ENCODE measurements at places on chromosomes 3 and 15.

- DNase-seq, result peak; percentile 16
Measured at GRCh38 chr3:47108546-47108945, 55.4 kb downstream of the SETD2 start.

DNA sequence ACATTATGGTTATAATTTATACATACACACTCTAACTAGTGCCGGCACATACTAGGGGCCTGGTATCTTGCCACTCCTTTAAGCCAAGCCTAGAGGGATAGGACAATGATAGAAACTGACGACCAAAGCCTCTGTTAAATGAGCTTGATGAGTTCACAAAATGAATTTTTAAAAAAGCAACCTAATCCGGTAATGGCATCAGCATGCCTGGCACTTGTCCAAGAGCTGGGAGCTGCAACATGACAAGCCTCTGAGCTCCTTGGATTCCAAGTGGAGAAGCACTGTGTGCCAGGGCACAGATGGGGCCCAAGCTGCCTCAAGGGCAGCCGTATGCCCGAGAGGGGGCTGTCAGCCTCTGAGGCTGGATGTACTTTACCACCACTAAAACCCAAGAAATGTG lies 9.7 kb downstream of the ETV5 start:
- peak; percentile 79 for DNase-seq

GRCh38 chr3:56370991-56371775 lies 97.1 kb downstream of the ERC2 start:
- DNase-seq, result no peak

GRCh38 chr15:33083232-33084081 lies 111.1 kb downstream of the FMN1 start:
- DNase-seq, result no peak

GRCh38 chr3:178436773-178437172 lies 99.5 kb upstream of the KCNMB2 start:
- peak; percentile 64 for DNase-seq

GRCh38 chr15:77573802-77574201 lies 58.9 kb downstream of the LINGO1 start:
- no peak for DNase-seq

DNA sequence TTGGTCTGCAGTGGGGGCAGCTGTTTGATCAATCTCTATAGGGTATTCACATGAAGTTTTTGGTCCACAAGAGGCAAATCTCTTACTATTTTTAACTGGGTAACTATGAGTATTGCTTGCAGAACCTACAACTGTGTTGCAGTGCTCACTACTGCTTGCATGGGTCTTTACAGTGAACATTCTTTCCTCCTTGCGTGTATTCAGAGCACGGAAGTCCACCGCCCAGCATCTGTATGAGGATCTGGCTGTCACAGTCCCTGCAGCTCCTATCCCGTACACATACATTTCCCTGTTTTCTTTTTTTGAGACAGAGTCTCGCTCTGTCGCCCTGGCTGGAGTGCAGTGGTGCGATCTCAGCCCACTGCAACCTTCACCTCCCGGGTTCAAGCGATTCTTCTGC lies 449.9 kb downstream of the FGF12 start:
- DNase-seq, result no peak

DNA sequence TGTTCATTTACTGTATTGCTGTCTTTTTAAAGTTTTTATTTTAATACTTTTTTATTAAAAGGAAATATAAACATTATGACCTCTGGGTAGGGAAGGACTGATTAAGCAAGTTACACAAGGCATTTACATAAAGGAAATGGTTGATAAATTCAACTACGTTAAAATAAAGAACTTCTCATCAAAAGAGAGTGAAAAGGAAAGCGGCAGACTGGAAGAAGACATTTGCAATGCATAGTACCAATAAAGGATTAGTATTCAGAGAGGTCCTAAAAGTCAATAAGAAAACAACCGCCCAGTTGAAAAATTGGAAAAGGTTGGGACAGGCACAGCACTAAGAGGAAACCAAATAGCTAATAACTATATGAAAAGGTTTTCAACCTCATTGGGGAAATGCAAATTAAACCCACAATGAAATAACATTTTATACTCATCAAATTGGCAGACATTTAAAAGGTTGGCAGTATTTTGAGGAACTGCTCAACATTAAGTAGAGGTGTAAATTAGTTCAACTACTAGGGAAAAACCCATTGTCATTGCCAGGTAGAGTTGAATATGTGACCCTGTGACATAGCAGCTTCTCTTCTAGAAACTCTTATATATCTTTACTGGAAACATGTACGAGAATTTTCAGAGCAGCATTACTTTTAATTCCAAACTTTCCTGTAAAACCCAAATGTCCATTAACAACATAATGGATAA lies 9.5 kb downstream of the PDE8A start:
- DNase-seq, result no peak

DNA sequence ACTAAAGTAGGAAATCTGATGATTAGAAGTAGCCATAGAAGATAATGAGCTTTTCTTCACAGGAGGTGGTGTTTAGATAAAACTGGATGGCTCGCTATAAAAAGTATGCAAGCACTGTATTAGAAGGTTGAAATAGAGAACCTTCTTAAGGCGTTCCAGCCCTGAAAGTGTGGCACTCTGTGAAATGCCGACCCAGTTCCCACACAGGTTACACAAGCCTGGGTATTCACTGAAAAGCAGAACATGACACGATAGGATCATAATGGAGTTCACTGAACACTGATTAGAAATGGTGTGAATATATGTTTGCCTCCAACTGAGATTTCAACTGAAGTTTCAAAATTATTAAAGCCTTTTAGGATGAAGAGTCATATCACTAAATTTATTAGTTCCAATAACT lies 15.0 kb upstream of the LRRC34 start:
- no peak for DNase-seq

DNA sequence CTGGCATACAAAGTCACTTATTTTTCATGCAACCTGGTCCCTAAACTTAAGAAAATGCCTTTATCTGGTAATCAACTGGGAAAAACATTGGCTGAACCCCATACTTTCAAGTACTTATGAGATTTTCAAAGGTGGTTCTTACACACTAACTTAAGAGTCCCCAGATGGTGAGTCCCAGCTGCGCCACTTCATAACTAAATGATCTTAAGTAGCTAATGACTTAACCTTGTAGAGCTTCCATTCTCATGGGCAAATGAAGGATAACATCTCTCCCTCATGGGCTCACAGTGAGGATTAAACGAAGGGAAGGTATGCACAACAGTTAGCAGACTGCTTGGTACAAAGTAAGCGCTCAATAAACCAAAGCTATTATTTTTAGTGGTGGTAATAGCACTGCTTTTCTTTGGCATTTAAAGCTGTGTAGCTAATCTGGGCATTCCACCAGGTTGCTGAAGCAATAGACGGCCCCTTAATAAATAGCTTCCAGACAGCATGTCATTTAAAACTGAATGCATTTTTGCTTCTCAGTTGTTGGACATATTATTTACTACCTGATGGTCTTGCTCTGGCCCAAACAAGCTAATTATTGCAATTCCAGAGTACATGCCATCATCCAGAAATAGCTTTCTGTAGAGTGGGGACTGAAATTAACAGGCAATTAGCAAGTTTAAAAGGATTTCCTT lies 55.4 kb downstream of the LIPC start:
- no peak for DNase-seq

- DNase-seq, result no peak
Measured at GRCh38 chr15:77292969-77293558, 126.8 kb downstream of the PEAK1 start.

- no peak for DNase-seq
Measured at GRCh38 chr3:149152420-149152819, 23.0 kb downstream of the HPS3 start.

DNA sequence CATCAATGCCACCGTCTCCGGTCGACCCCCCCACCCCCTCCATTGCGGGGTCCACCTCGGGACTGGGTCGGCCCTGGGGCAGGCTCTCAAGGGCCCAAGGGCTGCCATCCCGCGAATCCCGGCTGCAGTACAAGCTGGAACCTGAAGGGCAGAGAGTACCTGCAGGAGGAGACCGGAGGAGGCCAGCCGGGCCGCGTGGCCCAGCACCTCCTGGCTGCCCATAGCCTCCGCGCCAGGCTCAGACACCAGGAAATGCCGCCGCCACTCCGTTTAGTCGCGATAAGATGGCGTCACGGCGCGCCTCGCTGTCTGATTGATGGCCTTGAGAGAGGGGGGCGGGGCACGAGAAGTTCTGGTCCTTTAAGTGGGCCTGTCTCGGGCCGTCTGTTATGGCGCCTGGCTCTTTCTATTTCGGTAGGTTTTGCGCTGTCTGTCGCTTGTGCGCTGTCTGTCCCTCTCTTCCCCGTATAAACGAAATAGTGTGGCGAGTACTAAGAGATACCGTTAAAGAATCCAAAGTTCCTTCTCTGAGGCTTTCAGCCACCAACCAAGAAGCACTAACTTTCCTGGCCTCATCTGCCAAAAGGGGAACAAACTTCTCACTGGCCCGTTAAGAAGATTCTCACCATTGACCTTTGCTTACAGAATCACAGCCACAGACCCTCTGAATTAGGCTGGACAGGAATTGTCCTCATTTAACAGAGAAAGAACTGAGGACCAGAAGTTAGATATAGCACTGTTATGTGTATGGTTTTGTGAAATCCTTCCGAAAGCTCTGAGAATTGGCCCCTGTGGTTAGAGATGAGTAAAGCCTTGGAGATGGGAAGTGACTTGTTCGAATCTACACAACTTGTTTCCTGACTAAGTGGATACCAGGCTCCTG lies at the start of gene RFT1:
TSS of gene RFT1 (minus strand) at position 257 of the 883 bp plus-strand sequence. CDS start at position 222, 35 bp downstream.
- peak; percentile 99 for DNase-seq

DNA sequence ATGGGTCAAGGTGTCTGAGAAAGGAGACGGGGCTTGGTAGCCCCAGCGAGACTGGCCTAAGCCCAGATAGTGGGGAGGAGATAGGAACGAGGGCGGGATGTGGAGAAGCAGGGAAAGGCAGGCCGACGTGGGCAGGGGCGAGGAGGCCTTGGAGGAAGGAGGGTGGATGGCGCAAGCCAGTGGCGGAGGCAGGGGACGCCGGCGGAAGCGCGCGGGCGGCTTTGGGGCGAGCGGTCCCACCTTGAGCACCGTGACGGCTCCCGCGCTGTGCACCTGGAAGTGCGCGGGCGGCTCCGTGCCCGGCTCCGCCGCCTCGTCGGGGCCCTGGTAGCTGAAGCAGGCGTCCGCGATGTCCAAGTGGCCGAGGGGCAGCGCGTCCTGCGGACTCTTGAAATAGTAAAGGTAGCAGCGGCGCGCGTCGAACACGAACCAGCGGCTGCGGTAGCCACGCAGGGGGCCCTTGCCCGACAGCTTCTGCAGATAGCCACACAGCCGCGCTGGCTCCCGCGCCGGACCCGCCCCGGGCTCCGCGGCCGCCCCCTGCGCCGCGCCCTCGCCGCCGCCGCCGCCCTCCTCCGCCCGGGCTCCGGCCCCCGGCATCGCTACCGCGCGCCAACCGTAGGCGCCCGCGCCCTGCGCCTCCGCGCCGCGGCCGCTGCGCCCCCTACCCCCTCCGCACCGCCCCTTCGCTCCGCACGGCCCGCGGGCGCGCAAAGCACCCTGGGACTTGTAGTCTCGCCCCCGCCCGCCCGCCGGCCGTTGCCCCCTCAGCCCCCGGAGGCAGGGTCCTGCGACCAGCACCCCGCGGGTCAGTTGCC lies at the start of gene TBC1D2B:
TSS of gene TBC1D2B (minus strand) at position 659 of the 818 bp plus-strand sequence. CDS start at position 600, 59 bp downstream.
- peak; percentile 78 for DNase-seq

- no peak for DNase-seq
Measured at GRCh38 chr3:8739757-8740504, 6.3 kb downstream of the CAV3 start.

GRCh38 chr15:25268166-25268565 lies 170.7 kb downstream of the UBE3A start:
- no peak for DNase-seq

- DNase-seq, result no peak
Measured at GRCh38 chr3:23162934-23163333, 40.2 kb upstream of the UBE2E2 start.

- DNase-seq, result no peak
Measured at GRCh38 chr3:24518990-24519367, 24.3 kb upstream of the THRB start.

DNA sequence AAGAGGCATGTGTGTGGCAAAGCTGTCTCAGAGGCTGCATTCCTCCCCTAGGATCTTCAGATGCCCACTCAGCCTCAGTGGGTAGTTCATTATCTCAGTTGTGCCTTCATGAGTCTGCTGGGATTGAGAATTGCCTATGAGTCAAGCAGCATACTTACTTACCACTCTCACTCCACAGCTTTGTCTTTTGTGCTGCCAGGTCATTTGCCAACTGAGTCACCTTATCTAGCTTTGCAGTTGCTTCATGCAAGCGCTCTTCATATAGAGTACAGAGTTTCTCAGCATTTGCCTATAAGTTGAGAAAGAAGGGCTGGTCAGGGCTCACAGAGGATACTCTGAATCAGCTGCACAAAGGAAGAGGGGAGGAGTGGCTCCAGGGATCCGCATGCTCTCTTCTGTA lies 89.5 kb downstream of the MYH15 start:
- no peak for DNase-seq

- DNase-seq, result no peak
Measured at GRCh38 chr15:88477126-88477525, 9.6 kb downstream of the MRPS11 start.

- DNase-seq, result no peak
Measured at GRCh38 chr15:100707229-100707628, 104.8 kb downstream of the ASB7 start.

DNA sequence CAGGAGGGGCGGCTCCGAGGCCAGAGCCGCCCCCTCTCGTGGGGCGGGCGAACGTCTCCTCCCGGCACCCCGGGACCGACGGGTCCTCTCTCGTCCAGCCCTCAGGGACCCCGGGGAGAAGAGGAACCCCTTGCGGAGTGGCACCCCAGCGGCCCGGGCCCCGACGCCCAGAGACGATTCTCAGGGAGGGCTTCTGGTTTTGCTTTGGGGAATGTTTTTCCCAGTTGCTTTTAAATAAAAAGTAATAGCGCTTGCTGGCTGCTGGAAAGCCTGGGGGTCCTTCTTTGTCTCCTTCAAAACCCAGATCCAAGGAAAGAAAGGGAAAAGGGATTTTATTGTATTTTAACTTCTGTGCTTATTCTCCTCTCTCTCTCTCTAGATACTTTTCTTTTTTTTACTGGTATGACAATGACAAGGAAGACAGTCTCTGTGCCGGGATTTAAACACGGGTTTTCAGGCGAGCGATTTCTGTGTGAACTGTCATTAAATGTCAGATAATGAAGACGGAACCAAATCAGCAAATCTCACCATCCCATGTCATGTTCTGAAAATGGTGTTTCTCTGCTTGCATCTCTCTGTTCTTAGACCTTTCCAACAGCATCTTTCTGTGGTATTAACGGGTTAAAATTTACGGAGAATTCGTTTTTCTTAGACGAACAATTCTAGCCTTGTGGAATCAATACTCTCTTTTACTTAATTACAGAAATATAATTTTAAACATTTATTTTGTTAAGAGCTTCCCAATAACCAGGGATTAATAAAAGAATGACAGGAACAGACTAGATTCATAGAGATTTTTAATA lies 530 bp upstream of the PCOLCE2 start:
- DNase-seq, result no peak

- no peak for DNase-seq
Measured at GRCh38 chr3:13324835-13325501, 95.2 kb downstream of the NUP210 start.

GRCh38 chr15:33313491-33313890 lies 2.7 kb downstream of the RYR3 start:
- no peak for DNase-seq

GRCh38 chr15:63551400-63551799 lies 45.8 kb upstream of the FBXL22 start:
- DNase-seq, result no peak

GRCh38 chr3:180059356-180059755 lies 22.6 kb upstream of the PEX5L start:
- DNase-seq, result no peak

- no peak for DNase-seq
Measured at GRCh38 chr15:69789648-69790393, 307.9 kb downstream of the TLE3 start.
